RPMI7951 (cell line): ENCODE measurements at places on chromosomes 11 and 22.

GRCh38 chr22:36775964-36776669, at the start of gene IFT27:
TSS of gene IFT27 (minus strand) at chr22:36776119. CDS start at chr22:36775707, 412 bp downstream.
- peak; percentile 100 for DNase-seq

- DNase-seq: no peak
Observed at GRCh38 chr11:118045191-118045590, 31.7 kb upstream of the TMPRSS4 start.

DNA sequence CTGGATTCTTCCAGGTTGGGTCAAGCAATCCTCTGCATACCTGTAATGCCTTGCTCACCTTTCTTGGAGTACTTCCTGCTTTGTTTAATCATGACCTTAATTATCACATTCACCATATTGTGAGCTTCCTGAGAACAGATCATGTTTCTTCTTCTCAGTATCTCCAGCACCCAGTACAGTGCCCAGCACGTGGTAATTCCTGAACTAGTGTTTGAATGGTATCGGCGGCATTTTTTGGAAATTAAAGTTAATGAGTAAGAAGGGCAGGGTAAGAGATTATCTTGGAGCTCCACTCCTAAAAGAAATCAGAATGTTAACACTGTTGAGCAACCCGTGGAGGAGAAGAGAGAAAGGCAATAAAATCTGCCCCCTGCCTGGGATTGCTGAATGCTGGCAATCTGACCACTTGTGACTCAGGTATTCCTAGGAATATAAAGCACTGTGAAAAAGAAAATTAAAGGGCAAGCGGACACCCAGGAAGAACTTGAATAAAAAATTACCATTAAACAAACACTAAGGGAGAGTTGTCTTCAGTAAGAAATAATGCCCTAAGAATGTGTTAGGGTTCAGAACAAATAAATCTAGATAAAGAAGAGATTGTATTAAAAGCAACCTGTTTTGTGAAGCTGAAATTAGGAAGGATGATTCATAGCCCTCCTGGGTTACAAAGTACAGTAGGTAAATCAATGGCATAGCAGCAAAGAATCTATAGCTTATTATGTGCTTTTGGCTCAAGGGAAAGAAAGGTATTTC, 92.9 kb downstream of the PDHX start:
- peak; percentile 86 for DNase-seq

GRCh38 chr22:39530692-39531331, 1.7 kb downstream of the RPS19BP1 start:
- peak; percentile 24 for DNase-seq

- peak; percentile 82 for DNase-seq
Observed at GRCh38 chr11:9859554-9860305, 195.9 kb downstream of the SWAP70 start.

GRCh38 chr11:87405843-87406242, 368.1 kb downstream of the TMEM135 start:
- DNase-seq: no peak
